ENCODE measurements at places on chromosomes 2 and 18.
A peak's percentile ranks its signal among the peaks of the same experiment; 100 is the strongest.

GRCh38 chr18:35387152-35387571 is 10.0 kb upstream of the ZNF396 start:
- no peak for DNase-seq

DNA sequence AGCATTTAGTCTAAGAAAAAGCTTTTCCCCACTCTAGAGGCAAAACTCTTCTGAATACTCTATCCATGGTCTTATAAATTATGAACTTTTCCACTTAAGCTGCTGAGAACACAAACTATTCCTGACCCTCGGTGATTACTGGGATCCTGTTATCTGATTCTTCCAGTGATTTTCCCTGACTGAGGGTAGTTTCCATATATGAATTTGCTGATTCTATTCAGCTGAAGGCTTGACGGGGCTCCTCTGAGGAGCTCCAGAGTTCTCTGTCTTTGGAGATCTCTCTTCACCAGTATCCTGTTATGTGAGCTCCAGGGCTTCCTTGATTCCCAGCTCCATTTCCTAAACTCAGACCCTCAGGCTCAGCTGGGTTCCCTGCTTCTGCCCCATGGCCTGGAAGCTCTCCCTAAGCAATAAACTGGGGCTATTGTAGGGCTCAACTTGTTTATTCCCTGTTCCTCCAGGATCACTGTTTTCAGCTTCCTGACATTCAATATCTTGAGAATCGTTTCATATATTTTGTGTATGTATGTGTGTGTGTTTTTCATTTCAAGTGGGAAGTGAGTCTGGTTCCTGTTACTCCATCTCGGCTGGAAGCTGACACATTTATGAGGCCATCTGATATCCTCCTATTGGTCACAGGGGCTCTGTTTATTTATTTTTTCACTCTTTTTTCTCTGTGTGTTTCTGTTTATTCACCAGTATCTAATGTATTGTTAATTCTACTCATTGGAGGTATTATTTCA is 78.2 kb downstream of the ARHGAP28 start:
- DNase-seq = no peak

- DNase-seq = no peak
Measured at GRCh38 chr2:18238209-18238608, 322.2 kb downstream of the RDH14 start.

- no peak for DNase-seq
Measured at GRCh38 chr18:63590373-63590772, 3.2 kb downstream of the SERPINB13 start.

GRCh38 chr2:43333101-43333655 is 106.8 kb upstream of the ZFP36L2 start:
- DNase-seq = no peak

GRCh38 chr2:58055033-58055786 is 8.6 kb downstream of the VRK2 start:
- DNase-seq = no peak

GRCh38 chr2:241950413-241951315 is 81.1 kb downstream of the RTP5 start:
- peak; percentile 85 for DNase-seq

GRCh38 chr2:177335917-177336450 is 56.6 kb upstream of the AGPS start:
- no peak for DNase-seq

DNA sequence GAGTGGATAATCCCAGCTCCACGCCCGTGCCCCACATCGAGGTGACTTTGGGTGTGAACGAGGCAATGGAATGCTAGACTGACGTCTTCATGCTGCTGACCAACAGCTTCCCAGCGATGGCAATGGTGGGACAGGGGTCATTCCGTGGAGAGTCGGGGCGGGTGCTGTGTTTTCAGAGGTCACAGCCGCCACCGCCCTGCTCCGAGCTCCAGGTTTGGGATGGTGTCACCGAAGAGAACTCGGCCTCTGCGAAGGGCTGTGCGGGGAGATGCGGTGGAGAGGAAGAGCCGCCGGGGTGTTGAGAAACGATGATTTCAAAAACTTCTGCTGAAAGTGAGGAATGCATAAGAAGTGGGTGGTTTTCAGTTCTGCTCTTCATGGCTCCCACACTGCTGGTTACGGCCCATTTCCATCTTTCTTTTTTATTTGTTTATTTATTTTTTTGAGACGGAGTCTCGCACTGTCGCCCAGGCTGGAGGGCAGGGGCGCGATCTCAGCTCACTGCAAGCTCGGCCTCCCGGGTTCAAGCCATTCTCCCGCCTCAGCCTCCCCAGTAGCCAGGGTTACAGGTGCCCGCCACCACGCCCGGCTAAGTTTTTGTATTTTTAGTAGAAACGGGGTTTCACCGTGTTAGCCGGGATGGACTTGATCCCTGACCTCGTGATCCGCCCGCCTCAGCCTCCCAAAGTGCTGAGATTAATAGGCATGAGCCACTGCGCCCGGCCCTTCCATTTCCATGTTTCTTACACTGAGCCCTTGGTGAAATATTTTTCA is 142.6 kb downstream of the RTP5 start:
- no peak for DNase-seq

DNA sequence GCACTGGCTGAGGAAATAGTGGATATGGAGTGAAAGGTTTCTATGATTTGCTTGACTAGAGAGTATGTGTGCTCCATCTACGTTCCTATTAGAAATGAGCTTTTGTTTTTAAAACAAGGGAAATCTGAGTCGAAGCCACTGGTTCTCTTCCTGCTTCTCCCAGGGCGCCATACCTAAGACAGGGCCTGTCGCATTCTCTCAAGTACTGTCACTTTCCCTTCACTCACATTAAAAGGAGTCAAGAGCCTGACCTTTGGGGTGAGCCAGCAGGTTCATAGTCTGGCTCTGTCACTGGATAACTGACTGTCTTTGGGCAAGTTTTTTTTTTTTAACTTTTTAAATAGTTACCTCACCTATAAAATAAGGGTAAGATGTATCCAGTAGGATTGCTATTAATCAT is 121.0 kb downstream of the MAP3K20 start:
- no peak for DNase-seq

GRCh38 chr2:157732596-157732995 is 103.9 kb upstream of the ACVR1C start:
- no peak for DNase-seq

GRCh38 chr18:69128566-69128965 is 272.1 kb upstream of the DOK6 start:
- no peak for DNase-seq

GRCh38 chr18:13657974-13658373 is 68.4 kb downstream of the FAM210A start:
- no peak for DNase-seq

DNA sequence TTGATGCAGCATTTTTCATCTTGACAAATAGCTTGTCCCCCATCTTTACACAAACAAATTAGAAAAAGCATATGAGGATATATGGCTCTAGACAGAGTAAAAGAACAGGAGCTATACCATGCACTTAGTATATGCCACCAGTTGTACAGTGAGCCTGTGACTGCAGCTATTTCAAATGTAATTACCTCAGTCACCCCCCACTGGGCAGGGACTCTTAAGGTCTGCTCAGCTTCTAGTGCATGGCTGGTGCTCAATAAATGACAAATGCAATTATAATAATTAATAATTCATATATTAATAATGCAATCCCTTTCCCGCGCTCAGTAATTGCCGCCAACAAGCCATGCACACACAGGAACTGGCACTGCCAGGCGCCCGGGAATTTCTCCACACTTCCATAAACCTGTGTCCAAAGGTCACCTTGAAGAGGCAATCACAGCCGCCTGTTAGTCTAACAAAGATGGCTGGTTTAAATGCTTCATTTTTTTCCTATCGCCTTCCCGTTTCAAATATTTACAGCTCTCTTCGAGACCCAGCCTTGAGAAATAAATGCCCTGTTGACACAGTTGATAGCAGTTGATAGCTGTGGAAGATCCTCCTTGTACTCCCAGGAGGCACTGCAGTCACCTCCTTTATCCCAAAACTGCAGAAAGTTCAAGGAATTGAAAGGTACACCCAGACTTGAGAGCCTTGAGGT is 156.6 kb downstream of the INO80D start:
- no peak for DNase-seq

DNA sequence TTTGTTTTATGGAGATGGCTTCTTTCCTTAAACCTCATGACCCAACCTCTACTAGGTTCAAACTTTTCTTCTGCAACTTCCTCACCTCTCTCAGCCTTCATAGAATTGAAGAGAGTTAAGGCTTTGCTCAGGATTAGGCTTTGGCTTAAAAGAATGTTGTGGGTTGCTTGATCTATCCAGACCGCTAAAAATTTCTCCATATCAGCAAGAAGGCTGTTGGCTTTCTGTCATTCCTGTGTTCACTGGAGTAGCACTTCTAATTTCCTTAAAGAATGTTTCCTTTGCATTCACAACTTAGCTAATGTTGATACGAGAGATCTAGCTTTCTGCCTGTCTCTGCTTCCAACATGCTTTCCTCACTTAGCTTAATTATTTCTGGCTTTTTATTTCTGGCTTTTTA is 58.1 kb upstream of the KYNU start:
- DNase-seq = no peak

- no peak for DNase-seq
Measured at GRCh38 chr2:134341476-134341875, 87.6 kb downstream of the MGAT5 start.

DNA sequence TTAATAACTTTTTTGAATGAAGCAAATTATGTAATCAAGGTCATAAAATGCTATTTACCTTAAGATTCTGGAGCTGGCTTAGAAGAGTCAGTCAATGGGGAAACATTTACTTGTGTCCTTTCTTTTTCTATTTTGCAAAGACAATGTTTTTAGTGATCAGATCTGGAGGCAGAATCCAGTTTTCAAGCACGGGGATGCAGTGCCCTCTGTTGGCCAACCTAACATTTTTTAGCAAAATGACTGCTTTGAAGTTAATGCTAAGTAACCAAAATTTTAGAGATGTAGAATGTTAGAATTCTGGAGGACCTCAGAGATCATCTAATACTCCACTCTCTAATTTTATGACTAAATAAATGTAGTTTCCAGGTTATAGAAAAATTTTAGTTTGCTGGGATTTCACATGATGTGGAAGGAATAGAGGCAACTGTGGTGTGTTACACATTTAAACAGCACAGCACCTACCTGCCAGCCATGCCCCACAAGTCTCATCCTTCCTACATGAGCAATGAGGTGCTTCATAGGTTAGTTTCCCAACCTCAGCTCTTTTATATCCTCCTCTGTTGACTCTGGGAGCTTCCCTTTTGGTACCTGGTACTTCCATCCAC is 23.6 kb upstream of the SLC9A4 start:
- no peak for DNase-seq

DNA sequence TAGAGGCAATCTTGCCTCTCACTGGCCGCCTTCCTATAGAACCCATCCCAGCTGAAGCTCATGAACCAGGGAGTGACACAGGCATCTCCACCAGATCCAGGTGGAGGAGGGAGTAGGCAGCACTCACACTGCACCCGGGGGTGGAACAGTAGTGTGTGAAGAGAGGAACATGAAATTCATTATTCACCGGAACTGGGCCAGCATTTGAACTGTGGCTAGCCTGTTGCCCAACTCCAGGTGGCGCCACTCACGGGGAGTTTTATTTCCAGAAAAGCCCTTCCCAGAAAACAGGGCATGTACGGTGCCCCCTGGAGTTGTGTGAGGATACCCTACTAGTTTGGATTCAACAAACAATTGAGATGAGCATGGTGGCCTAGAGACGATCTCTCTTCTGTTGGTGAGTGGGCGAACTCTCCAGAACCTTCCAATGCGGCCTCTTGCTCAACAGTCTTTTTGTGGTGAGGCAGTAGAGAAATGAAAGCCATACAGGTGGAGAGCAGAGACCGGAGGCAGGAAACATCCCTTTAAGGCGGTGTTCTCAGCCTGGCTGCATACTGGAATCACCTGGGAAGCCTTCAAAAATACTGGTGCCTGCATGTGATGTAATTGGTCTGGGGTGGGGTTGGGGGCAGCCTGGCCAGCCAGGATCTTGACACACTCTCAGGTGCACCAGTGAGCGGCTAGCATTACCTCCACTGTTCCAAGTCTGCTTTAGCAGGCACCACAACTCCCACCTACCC is 73.5 kb upstream of the NEDD4L start:
- DNase-seq = no peak

DNA sequence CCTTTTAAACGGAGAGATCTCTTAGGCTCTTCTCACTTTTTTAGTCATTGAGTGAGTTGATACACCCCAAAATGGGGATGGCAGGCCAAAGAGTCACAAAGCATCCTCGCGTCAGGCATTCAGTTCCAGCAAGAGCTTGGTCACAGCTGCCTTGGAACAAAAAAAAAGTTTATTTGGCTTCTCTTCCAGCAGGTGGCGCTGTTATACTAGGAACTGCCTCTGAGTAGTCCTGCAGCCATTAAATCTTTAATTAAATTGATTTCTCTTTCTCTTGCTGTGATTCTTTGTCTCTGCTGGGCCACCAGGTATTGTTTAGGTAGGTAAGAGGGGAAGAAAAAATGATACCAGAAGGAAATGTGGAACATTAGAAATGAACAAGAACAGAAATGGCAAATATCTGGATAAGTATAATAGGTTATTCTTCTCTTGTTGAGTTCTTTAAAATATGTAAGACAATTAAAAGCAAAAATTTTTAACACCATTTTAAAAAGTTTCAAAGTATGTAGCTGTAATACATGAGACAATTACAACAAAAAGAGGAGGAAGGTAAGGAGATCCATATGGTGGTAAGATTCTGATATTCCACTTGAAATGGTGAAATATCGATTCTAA is 175.1 kb downstream of the GALNT1 start:
- DNase-seq = no peak

DNA sequence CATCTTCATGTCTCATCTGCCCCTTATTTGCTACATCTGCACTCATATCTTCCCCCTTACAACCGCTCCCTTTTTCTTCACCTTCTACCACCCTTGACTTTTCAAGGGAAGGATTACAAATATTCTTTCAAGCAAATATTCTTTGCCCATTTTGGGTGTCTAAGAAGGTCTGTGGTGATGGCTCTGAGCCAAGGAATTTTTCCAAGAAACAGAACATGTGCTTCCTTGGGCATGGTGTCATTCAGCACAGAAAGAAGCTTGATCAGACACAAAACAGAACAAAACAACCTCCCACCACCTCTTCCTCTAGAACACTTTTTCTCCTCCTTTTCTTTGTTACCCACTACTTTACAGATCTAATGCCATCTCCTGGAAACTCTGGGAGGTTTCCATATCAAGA is 313.7 kb downstream of the SATB2 start:
- no peak for DNase-seq

- peak; percentile 65 for DNase-seq
Measured at GRCh38 chr2:38092196-38092902, 16.4 kb upstream of the CYP1B1 start.

GRCh38 chr2:217366966-217367365 is 507.1 kb upstream of the TNP1 start:
- no peak for DNase-seq

- DNase-seq = no peak
Measured at GRCh38 chr2:207987025-207987716, 38.2 kb downstream of the PLEKHM3 start.

DNA sequence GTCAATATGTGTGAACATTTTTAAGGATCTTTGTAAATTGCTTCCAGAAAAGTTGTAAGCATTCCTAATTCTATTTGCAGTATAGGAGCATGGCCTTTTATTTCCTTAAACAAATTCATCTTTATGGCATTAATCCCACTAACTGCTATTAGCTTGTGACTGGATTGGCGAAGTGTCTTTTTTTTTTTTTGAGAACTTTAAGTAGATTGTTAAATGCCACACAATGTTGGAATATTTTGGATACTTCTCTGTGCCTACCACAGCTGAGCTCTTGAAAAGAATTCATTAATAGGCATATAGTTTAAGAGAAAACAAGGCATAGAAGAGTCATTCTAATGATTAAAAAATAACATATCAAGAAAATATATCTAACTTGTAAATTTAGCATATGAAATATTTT is 129.7 kb downstream of the LAMA3 start:
- no peak for DNase-seq

GRCh38 chr18:73768043-73768442 is 379.6 kb downstream of the FBXO15 start:
- DNase-seq = no peak

Measured in left ventricle myocardium superior (tissue), 1 donor.